ENCODE measurements at places on chromosomes 1 and 21.

GRCh38 chr1:219085988-219086387, 87.7 kb upstream of the LYPLAL1 start:
- no peak for DNase-seq

- no peak for DNase-seq
These were observed 122.3 kb upstream of the ST6GALNAC5 start for GRCh38 chr1:76744989-76745388.

DNA sequence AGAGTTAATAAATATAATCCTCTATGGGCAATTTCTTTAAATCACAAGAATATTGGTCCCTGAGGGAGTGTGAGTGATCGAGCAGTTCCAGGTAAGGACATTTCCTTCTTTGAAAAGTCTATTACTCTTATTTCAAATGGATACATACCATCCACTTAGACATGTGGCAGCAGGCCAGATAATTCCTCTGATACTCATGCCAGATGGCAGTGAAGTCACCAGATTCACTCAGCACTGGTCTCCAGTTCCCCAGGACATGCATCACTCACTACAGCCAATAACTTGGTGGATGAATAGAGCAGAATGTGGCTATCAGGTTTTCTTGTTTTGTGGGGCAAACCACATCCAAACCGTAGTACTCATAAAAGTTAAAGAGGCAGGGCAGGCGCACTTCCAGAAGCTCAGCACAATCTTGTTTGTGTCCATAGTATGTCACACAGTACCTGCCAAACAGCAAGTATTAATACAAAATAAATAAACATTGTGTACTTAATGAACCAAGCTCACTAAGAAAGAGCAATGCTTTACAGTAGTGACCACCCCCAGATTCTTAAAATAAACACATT, 74.2 kb upstream of the CD53 start:
- DNase-seq: no peak

DNA sequence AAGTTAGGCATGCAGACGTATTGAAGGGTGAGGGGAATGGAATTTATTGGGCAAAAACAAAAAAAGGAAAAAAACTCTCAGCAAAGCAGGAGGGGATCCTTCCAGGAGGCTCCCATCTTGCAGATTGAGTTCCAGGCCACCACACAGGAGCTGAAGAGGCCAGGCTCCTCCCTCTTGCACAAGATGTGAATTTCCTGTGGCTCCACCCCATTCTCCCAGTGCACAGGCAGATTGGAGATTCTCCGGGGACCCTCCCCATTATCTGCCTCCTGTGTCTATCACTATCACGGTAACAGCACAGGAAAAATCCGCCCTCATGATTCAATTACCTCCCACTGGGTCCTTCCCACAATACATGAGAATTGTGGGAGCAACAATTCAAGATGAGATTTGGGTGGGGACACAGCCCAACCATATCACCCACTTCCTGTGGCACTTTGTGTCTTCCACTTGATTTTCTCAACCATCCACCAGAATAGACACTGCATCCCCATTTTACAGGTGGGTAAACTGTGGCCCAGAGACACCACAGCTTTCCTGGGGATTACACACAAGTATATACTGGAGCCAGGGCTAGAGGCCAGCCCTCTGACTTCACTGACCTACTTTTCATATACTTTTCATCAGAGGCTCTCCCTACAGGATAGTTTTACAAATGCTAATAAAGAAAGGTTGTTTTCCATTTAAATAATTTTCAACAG, 18.9 kb upstream of the COL6A1 start:
- DNase-seq: no peak

DNA sequence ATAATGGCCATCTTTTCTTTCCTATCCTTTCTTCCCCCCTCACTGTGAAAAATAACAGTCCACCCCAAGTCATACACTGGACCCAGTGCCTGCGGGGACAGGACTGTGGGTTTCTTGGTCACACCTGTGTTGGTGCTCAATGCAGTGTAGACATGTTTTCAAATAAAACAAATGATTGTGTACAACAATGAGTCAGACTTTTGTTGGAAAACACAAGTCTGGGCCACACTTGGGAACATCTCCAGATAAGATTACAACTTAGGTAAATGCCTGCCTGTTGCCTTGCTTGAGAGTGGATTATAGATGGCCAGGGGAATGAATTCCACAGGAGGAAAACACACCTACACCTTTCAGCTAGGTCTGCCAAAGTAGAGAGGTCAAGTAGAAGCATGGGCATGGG, 34.1 kb downstream of the PDPN start:
- no peak for DNase-seq

DNA sequence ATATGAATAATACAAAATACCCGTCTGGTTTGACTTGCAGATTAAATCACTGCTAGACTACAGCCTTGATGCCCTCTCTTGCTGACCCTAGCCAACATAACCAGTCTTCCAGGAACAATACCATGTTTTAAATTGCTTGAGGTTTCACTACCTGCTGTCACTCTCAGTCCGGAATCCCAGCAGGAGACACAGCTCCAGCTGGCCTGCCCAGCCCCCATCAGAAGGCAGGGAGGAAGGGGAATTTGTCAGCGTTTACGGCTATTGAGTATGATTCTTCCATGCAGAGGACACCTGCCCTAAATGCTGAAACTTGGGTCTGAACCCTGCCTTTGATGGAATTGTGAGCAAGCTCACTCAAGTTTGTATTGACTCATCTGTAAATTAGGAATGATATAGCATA, 33.0 kb downstream of the ZNF496 start:
- no peak for DNase-seq

GRCh38 chr1:164515711-164516331, 43.2 kb upstream of the PBX1 start:
- no peak for DNase-seq

DNA sequence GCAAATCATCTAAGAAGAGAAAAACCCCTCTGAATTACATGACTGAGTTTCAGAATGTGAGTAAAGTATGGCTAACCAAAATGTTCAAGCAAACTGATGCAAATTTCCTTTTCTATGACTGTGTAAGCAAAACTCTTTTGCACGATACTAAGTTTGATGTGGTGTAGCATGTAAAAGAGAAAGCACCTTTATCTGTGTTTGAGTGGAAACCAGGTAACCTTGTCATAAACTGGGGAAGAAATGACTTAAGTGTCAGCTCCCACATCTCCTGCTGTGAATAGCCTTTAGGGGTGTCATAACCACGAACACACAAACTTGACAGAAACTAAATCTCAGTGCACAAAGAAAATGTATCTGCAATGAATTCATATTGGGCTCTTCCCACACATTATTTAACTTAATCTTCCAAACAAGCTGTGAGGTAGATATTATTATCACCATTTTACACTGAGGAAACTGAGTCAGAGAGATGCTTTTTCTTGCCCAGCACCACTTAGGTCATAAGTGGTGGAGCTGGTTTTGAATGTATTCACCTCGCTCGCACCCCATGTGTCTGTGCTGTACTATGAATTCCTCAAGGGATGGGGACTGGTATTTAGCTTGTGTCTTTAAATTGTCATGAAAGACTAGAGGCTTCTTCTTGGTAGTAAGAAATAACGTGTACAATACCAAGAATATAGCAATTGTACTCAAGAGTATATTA, 32.9 kb upstream of the IL12RB2 start:
- DNase-seq: no peak

GRCh38 chr1:145985502-145986439, 10.6 kb downstream of the TXNIP start:
- DNase-seq: peak; percentile 61

GRCh38 chr1:240008298-240008697, 83.4 kb upstream of the FMN2 start:
- DNase-seq: no peak

DNA sequence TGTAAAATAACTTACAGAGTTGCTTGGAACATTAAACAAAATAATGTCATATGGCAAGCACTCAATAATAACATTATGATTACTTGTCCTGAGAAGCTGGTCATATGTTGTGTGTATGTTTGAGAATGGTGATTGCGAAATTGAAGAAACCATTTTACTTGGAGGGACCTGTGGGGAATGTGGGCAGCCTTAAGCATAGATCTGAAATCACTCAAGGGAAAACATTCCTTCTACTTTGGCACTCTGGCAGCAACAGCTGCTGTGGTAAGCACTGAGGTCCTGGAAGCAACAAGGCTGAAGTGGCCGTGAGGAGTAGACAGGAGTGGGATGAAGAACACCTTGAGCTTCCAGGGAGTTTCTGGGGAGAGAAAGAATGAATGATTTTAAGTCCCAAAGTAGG, 165.4 kb upstream of the ADAMTS5 start:
- DNase-seq: peak; percentile 47

DNA sequence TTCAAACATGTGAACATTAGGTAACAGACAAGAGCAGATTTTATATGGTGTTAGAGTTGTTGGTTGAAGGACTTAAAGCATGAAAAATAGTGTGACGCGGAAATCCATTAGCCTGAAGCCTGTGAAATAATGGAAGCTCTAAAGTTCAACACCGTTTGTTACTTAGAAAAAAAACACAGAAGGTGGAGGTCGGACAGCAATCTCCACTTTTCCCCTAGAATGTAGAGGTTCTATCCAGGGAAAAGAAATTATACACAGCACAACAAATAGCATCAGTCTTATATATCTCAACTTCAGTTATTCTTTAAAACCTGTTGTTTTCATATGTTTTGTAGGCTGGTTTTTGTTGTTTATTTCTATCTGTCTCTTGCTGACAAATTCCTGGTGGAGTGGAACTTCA, 1.9 kb downstream of the RCAN3 start:
- DNase-seq: no peak

DNA sequence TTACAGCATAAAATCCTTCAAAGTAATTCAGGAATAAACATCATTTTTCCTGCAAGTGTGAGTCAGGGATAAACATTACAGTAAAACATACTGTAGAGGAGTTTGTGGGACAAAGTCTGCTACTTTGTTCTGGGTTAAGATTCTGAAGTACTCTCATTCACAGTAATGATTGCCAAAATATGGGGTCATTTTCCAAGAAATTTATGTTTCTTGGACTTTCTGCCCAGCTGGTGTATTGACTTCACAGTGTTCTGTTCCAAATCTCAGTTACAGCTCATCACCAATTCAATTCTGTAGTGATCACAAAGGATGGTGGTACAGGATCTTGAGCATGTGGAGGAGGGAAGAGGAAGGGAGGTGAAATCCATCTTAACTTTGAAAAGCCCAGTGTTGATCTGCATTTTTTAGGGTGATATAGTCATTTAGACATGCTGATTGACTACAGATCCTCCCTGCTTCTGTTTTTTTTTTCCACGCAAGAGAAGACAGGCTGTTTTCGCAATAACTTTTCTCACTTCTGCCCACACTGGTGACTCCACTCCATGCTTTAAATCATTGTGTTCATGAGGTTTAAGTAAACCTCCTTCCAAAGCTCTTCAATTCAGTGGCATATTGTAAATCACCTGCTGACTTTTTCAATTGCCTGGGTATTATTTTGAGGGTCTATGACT, 60.4 kb upstream of the C1orf53 start:
- peak; percentile 38 for DNase-seq

DNA sequence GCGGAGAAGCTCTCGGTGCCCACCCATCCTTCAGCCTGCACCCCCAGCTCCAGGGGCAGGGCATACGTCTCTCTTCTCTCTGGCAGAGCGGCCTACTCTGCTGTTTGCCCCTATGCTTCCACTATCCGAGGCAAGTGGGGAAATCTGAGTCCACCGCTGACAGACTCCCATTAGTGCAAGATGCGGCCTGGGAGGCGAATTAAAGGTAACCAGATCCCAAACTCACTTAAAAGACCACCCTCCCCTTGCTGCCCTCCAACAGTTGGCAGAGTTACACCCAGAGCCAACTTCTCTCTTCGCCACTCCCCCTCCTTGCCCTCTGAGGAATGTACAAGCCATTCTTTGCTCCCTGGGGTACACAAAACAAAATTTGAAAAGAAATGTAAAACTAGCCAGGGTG, 6.4 kb downstream of the FOXD3 start:
- no peak for DNase-seq

- no peak for DNase-seq
These were observed 4.9 kb upstream of the CORT start for GRCh38 chr1:10444795-10445397.

DNA sequence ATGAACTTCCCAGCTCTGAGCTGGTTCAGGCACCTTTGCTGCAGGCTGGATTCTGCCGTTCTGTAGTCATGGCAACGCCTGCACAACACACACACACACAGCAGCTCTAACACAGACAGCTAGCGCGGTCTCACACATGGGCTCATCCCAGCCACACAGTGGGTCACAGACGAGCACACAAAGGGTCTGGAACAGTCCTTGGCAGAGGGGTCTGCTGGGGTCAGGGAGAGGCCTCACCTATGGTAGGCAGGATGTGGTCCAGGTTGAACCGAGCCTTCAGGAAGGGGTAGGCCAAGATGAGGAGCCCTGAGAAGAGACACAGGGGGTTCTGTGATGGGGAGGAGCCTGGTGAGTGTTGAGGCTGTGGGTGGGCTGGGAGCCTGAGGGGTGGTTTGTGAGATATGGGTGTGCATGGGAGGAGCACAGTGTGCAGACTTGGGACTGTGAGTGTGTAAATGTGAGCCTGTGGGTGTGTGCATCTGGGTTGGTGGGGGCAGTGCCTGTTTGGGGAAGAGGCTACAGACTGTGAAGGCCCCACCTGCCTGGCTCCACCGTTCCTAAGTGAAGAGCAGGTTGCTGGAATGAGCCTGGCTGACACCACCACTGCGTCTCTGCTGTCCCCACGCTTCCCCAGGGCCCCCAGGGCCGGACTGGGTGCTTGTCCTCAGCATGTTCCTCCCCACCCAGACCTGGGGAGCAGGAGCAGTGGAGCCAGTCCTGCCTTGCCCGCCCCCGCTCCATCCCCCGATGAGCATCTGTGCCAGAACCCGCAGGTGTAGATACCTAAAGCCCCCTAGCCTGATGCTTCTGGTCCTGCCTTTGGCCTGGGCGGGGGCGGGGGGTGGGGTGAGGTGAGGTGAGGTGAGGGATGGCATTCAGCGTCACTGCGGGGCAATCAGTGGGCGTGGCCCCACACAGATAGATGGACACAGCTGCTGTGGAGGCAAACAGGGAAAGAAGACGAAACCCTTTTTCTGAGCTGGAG, 1.5 kb downstream of the KNCN start:
- DNase-seq: no peak

GRCh38 chr1:243254233-243254926, 701 bp downstream of the CEP170 start:
- DNase-seq: peak; percentile 32

GRCh38 chr1:38284953-38285352, 238.4 kb upstream of the POU3F1 start:
- no peak for DNase-seq

DNA sequence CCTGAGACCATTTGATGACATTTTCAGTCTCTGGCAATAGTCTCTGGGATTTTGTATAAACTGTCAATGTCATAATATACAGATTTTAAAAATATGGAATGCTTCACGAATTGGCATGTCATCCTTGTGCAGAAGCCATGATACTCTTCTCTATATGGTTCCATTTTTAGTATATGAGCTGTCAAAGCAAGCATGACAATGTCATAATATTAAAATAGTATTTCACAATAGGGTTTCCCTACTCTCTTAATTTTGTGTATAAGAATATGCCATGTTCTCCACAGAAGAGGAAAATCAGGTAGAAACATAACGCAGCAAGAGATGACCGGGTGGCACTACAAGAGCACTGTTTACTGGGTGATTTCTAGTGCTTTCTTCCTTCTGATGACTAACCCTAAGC, 8.3 kb upstream of the DIPK1A start:
- DNase-seq: no peak
